ENCODE measurements at places on chromosomes 16 and 17.

DNA sequence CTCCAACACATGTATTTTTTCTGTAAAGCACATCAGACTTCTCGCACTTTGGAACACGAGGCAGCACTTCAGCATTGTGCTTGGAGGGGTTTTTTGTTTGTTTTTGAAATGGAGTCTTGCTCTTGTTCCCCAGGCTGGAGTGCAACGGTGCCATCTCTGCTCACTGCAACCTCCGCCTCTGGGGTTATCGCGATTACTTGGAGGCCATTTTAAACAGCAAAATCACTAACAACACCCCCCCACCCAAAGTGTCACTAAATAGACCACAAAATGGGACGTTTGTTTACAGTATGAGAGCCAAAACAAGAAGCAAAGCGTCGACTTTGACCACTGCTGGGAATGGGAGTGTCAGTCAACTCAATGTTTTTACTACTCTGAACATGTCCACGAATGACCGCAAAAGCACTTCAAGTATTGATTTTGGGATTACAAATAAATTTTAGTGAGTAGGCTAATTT is 9.0 kb upstream of the C16orf87 start:
- no peak for DNase-seq

DNA sequence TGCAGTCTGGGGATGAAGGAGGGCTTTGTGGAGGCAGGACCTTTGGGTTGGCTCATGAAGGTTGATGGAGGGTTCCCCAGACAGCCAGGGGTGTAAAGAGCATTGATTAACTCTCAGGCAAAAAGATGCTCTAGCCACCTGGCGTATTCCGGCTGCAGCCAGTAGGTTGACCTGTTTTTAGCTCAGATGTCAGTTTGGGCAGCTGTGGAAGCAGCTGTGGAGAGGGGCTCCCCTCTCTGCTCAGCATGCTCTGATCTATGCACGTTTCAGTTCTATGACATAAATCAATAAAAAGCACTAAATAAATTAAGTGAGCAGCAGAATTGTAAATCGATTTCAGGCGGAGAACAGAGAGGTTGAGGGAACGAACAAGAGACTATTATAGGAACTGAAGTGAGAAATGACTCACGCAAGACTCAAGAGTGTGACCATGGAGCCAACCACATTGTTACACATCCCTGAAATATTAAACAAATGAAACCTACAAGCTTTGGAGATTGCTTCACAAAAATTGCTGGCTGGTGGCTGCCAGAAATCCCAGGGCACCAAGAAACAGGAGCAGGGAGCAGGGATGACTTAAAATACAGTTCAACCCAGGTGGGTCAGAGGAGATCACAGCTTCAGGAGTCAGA is 111.9 kb downstream of the GSG1L start:
- DNase-seq, result no peak

DNA sequence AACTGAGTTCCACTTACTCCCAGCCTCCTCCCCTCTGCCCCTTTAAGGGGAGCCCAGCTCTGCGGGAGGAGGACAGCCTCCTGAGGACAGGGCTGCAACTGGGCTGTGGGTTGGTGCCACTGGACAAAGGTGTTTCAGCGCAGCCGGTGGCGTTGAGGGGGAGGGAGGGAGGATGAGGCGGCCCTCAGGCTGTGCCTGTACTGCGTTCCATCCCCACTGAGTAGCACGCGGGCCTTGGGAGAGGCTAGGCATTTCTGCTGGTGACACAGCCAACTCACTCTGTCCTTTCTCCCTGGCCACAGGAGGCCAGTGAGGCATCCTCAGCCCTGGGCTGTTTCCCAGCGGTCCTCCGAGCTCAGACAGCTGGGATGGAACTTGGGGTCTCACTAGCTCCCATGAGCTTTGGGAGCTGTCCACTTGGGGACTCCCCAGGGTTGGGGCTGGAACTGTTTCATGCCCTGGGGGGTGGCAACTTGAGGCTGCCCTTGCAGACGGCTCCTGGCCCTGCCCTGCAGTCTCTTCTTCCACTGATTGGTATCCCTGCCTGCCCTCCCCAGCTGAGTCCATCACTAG is 70.5 kb downstream of the MPRIP start:
- no peak for DNase-seq

DNA sequence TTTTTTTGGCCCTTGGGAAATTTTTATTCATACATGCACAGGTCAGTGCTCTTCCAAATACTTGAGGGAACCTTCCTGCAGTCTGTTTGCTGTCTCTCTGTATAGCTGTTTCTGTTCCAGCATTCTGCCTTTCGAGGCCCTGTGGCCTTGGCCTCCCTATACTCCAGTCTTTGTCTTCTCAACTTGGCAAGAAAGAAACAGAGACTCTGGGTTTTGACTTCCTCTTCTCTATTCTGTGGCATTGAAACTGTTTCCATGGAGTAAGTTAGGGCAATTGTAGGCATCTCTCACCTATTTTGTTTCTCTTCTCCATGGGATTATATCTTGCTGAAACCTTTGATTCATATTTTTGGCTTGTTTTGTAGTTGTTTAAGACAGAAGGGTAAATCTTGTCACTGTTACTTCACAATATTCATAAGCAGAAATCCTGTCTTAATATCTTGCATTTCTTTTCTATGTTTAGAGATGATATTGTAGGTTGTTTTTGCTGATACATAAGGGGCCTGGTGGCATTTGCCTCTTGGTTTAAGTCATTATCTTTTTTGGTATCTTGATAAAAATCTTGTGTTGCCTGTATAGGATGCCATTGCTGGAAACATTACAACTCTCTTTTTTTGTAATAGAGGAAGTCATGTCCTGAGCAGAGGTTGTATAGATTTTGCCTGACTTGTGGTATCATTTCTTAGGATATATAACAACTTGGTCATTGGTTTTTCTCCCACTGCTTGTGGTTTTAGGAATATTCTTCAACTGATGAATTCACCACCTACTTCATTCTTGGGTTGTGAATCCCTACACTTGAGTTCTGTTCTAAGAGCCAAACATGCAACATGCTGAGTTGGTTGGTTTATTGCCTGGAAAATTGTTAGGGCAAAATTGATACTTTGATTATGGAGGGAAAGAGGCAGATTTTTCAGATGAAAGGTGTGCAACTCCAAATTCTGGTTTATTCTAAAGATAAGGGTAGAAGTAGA is 168.6 kb downstream of the FTO start:
- no peak for DNase-seq

Data from dermis blood vessel endothelial cell (primary cell).